ENCODE measurements at places on chromosomes 5 and 9.

- DNase-seq: peak; percentile 40
These were observed 15.5 kb downstream of the TRIM7 start for GRCh38 chr5:181189363-181189961.

GRCh38 chr9:129282731-129283211 is 104.7 kb upstream of the IER5L start:
- DNase-seq: no peak

GRCh38 chr5:76547242-76547890 is 75.8 kb downstream of the F2RL2 start:
- DNase-seq: no peak

- peak; percentile 64 for DNase-seq
These were observed 4.4 kb downstream of the IL3 start for GRCh38 chr5:132064738-132065331.

GRCh38 chr9:127224178-127224882 is 40.2 kb upstream of the GARNL3 start:
- peak; percentile 77 for DNase-seq

- DNase-seq: no peak
These were observed 16.7 kb upstream of the SLC25A51 start for GRCh38 chr9:37920471-37921167.

DNA sequence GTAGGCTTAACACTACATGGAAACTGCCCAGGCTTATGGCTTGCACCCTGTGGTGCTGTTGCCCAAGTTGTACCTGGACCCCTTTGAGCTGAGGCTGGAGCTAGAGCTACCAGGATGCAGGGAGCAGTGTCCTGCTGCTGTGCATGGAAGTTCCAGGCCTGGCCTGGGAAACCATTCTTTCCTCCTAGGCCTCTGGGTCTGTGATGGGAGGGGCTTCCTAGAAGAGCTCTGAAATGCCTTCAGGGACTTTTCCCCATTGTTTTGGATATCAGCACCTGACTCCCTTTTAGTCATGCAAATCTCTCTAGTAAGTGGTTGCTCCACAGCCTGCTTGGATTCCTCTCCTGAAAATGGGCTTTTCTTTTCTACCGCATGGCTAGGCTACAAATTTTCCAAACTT is 7.9 kb upstream of the HRH2 start:
- DNase-seq: no peak

- no peak for DNase-seq
These were observed 154.8 kb downstream of the SIL1 start for GRCh38 chr5:139043157-139043905.

DNA sequence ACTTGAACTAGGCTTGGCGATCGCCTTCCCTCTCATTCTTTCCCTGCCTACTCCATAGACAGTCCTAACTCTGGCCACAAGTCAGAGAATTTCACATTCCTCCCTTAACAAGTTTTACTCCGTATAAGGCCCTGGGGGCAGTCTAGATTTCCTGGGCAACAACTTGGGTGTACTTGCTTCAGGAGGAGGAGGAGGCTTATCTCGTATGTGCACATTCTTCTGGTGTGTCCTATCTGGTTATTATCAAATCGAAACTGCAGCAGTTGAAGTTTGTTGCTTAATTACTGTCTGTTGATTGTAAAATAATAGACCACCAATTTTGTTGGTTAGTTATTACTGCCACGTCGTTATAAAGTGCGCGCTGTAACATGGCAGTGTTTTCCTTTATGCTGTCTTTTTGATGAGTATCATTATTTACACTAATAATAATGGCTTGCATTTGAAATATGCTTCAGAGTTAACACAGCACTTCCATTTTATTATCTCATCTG is 42.0 kb downstream of the PIP5K1B start:
- DNase-seq: no peak

DNA sequence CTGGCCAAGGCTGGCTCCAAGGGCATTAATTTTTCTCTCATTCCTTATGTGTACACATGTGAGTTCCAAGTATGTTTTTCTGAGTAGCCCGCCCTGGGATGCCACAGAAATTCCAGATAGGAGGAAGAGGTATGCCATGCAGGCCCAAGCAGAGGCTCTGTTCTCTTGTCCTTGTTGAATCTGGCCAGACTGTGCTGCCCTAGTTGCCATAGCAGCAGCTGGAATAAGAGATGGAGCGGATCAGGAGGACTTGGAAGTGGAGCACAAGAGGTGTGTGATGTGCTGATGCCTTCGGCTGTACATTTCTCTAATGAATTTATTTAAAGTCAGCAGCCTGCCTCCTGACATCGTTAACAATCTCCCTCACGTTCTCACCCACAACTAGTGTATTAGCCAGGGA is 235.6 kb upstream of the RPS23 start:
- DNase-seq: no peak

DNA sequence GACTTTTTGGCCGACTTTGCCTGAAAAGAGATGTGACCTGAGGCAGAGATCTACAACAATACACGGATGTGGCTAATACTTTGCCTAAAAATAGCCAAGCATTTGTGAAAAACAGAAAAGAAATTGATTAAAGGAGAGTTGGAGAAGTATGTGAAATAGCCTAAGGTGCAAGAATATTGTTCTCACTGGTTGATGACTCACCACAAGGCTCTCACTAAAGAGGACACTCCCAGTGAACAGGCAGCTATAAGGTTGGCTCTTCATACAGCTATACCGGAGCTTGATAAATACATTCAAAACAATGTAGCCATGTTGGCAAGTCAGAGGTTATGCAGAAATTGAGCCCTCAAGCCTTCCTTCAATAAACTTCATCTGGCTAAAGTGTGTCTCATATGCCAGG is 317.2 kb upstream of the GRAMD2B start:
- DNase-seq: no peak

DNA sequence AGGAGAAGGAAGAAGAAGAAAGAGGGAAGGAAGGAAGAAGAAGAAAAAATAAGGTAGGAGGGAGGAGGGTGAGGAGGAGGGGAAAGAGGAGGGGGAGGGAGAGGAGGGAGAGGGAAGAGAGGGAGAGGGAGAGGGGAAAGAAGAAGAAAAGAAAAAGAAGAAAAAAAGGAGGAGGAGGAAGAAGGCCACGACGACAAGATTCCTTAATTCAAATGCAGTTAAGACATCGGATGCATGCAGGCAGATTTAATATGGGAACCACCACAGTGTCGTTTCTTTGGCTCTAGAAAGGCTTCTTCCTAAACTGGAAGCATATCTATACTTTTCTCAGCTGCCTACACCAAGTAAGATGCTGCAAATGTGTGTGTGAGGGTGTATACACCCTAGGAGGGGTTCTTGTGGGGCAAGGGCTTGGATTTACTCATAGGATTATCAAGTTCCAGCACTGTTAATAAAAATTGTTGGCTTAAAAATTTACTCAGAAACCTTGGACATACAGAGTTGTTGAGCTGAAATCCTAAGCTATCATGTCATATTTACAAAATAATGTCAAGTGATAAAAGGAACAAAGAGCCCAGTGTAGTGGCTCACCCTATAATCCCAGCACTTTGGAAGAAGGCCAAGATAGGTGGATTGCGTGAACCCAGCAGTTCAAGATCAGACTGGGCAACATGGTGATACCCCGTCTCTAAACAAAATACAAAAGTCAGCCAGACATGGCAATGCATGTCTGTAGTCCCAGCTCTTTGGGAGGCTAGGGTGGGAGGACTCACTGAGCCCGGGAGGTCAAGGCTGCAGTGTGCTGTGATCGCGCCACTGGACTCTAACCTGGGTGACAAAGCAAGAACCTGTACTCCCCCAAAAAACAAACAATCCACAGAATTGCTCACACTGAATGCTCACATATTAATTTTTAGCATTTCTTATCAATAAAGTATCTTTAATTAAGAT is 108.5 kb downstream of the UBAP2 start:
- DNase-seq: no peak

DNA sequence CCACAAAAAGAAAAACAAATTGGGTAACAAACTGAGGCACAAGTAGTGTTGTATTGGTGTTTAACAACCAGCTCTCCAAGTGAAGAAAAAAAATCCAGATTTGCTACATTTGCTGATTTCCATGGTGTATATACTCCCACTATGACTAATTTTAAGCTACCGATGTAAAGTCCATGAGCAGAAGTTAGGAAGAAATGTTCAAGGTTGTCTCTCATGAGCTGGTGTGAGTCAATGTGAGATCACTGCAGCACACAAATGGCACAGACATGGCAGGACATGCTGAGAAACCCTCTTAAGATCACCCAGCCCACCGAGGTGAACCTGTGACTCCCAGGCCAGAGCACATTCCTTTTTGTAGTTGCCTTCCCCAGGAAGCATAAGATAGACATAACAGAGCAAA is 36.2 kb downstream of the SLC44A1 start:
- no peak for DNase-seq

- DNase-seq: no peak
These were observed 183.8 kb upstream of the ITGA1 start for GRCh38 chr5:52603778-52604554.

DNA sequence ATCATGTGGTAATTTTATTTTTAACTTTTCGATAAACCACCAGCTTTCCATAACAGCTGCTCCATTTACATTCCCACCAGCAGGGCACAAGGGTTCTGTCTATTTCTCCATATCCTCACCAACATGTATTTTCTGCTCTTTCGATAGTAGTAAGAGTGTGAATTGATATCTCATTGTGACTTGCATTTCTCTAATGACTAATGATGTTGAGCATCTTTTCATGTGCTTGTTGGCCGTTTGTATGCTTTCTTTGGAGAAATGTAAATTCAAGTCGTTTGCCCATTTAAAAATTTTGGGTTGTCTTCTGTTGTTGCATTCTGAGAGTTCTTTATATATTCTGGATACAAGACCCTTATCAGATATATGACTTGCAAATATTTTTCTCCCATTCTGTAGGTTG is 45.9 kb downstream of the PSD2 start:
- no peak for DNase-seq

- no peak for DNase-seq
These were observed 516.5 kb downstream of the ACTL7B start for GRCh38 chr9:108339251-108339650.

- DNase-seq: no peak
These were observed 133.3 kb upstream of the ELL2 start for GRCh38 chr5:96094904-96095303.

- DNase-seq: no peak
These were observed 10.2 kb downstream of the GLIS3 start for GRCh38 chr9:4289411-4290326.

- DNase-seq: no peak
These were observed 14.0 kb downstream of the DDX46 start for GRCh38 chr5:134772461-134773125.

GRCh38 chr5:113984928-113985327 is 376.9 kb upstream of the KCNN2 start:
- DNase-seq: no peak

DNA sequence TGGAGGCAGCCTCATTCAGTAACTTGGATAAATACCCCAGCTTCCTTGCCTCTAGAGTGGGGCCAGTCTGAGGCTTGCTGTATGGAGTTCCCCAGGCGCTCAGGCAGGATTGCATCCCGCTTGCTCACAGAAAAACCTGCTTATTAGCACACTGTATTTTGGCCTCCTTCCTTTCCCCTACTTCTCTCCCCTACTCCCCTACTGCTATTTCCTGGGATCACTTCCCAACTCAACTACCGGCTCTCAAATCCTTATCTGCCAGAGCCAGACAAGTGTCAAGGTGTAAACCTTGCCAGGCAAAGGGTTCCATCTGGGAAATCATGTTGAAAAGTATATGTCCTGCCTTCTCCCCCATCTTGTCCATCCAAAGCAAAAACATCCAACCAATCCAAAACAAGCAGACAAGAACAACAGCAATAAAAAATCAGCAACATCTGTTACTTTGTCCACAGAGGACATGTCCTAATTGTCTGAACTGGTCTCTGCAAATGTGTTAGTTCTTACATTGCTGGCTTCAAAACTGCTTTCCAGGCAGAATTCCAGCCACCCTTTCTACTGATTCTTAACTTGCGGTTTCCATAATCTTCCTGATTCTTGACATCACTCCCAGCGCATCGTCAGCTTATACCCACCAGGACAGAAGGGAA is 164.1 kb upstream of the SEMA6A start:
- DNase-seq: no peak

DNA sequence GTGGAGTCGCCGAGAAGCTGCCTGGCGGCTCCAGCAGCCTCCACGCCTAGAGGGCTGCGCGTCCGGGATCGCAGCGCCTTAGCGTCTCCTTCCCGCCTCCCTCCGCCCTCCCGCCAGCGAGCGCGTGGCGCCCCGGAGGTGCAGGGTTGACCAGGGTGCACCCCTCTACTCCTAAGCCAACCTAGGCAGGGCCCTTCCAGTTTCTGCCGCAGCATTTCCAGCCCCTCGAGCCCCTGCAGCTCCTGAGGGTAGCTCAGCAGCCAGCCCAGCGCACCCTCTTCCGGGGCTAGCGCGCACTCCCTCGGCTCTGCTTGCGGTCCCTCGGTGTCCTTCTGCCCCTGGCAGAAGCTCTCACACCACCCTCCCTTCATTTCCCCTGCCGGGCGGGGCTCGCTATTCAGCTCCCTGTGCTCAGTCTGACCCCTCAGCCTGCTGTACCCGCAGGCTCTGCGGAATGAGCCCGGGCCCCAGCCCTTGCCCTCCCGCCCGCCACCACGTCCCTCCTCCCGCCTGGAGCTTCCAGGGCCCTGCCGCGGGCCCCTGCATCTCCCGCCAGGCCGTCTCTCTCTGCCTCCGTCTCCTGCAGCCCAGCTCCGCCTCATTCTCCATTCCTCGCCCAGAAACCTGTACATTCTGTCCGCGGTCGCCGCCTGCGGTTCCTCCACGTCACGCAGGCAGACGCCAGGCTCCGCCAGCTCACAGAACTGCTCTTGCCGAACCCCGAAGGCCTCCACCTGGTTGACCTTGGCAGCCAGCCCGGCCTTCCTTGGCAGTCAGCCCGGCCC is 61.8 kb downstream of the SPATA31C2 start:
- no peak for DNase-seq

DNA sequence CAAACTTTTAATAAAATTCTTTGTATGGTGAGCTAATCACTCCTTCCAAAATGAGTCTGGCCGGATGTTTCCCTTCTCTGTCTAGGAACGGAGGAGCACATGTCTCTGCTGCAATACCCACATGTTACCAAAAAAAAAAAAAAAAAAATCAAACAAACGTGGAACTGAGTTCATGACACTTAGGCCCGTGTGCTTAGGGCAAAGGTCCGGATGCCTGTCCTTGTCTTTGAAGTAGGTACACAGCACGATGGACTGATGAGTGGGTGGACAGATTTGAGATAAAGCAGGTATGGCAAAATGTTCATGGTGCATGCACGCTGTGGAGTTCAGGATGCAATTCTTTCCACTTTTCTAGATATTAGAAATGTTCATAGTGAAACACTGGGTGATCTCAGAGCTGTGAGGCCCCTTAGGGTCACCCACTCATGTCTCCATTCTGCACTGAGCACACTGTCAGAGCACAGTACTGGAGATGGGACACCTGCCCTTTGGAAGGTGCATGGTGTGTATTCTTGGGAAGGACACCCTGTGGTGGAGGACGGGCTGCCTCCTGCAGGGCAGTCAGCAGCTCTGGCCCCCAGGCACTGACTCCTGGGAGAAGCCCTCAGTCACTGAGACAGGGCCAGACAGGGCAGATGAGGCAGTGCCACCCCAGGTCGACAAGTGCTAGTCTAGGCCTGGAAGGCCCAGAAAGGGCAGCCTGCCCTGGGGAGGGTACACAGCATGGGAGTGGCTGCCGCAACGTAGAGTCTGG is 43.6 kb downstream of the GADD45G start:
- no peak for DNase-seq

- no peak for DNase-seq
These were observed 279.6 kb downstream of the ARRDC3 start for GRCh38 chr5:91103353-91104061.

Data from T-cell (primary cell).